SK-MEL-5 (cell line): ENCODE measurements at places on chromosomes 5 and 9.

- DNase-seq: no peak
Measured at GRCh38 chr5:76607353-76607871, 15.8 kb downstream of the F2RL2 start.

- DNase-seq: no peak
Measured at GRCh38 chr9:100286257-100286656, 66.5 kb downstream of the TEX10 start.

- DNase-seq: no peak
Measured at GRCh38 chr5:80796846-80797245, 142.1 kb upstream of the DHFR start.

GRCh38 chr9:127779136-127779981 is 893 bp upstream of the SH2D3C start:
- no peak for DNase-seq

- no peak for DNase-seq
Measured at GRCh38 chr9:109652112-109652511, 127.9 kb upstream of the PALM2AKAP2 start.

- no peak for DNase-seq
Measured at GRCh38 chr9:105445203-105445881, 2.5 kb upstream of the FSD1L start.

GRCh38 chr5:141557681-141558136 is 61.1 kb downstream of the DIAPH1 start:
- peak; percentile 90 for DNase-seq

GRCh38 chr5:10913841-10914240 is 152.8 kb upstream of the DAP start:
- DNase-seq: no peak

DNA sequence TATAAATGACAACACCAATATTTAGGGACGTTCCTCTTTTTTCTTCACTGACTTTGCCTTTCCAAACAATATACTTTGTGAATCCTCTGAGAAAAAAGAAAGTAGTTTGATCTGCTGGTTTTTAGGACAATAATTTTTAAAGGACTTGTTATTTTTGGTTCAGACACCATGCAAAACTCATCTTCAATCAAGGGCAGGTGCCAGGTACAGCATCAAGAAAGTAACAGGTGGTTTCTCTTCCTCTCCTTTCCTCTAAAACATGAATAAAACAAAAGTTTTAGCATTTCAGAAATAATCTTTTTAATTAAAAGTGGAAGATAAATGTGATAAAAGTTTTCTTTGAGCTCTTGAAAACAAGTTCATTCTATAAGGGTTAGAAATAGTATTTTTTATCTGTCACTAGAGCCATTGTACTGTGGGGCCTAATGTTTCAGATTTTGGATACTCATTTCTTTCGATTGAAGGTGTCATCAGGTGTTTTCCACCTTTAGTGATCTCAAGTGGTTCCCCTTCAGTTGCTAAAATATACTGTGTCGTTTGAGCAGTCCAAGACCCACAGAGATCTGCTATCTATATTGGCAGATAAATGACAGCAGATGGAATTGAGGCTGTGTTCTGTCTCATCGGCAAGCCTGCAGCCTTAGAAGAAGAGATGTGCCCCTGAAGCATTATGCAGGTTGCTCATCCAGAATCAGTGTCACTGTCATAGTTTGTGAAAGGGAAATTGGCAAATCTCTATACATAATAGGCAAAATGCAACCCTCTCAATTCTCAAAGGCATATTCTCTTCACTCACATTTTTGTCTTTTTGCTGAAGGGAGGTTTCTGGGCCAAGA is 499.7 kb downstream of the PDE4D start:
- no peak for DNase-seq

DNA sequence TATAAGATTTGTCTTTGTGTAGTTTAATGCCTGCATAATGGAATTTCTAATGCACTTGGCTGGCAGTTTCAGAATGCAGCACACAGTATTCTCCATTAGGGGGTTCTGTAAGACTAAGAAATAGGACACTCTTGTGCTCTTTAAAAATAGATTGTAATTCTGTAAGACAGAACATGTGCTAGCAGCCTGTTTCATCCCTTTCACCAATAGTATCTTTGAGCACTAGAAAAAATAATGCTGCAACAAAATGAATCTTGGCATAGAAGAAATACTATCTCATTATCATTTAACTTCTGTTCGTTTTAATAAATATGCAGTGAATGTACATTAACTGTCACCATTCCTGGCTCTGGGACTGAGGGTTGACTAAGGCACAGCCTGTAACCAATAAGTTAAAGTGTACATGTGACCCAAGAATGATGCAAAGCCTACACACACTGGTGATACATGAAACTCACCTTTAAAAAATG is 23.8 kb upstream of the ZNF622 start:
- peak; percentile 82 for DNase-seq

GRCh38 chr9:112322701-112323377 is 10.6 kb downstream of the PTBP3 start:
- no peak for DNase-seq

DNA sequence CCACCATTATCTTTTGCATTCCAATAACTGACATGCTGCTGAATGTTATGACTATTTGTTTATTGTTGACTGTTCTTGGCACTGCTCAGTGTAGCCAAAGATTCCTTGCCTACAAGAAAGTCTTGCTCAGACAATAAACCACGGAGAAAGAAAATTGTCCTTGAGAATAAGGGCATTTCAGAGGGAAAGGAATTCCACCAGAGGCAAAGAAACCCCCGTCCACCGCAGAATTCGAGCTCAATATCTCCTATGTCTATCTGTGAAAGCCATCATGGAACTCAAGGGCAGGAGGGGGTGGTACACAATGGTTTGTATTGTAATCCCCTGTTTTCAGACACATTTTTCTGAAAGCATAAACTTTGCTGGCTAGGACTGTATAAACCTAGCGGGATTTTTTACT is 70.3 kb upstream of the ADAMTS16 start:
- peak; percentile 99 for DNase-seq

DNA sequence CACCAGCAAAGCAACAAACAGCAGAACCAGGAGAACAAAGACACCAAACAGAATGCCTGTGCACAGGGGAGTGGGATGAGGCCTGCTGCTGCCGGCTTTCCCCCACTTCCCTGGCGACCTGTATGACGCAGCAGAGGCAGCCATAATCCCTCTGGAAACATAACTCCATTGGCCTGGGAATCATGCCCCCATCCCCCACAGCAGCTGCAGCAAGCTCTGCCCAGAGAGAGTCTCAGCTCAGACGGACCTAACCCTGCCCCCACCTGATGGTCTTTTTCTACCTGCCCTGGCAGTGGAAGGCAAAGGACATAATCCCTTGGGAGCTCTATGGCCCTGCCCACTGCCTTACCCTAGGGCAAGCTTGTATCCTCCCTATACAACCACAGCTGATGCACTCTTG is 81.8 kb upstream of the FANCC start:
- no peak for DNase-seq
